ENCODE measurements at places on chromosomes 6 and 20.

- DNase-seq: no peak
Measured at GRCh38 chr6:7747433-7747832, 21.5 kb downstream of the BMP6 start.

GRCh38 chr20:38706509-38706908, 17.8 kb upstream of the SLC32A1 start:
- DNase-seq: no peak

GRCh38 chr20:58614366-58614765, 36.7 kb upstream of the STX16 start:
- DNase-seq: no peak

DNA sequence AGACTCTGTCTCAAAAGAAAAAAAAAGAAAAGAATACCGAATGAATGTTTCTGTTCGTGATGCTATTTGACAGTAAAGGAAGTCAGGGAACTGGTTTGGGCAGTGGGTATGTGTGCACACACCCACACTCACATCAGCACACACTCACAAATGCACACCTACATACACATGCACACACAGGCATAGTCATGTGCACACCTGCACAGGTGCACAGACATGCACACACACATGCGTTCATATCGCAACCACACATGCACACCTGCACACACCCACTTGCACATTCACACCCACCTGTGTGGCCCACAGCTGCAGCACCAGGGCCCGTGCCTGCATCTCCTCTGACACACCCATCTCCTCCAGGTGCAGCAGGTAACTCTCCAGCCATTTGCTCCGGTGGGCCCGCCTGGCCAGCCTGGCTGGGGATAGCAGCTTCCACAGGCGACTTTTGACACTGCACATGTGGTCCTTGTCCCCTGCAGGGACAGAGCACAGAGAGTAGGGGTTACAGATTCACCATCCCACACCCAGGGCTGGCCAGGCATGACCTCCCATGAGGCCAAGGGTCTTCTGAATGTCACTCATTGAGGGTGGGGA, 41.4 kb upstream of the KCNB1 start:
- no peak for DNase-seq

DNA sequence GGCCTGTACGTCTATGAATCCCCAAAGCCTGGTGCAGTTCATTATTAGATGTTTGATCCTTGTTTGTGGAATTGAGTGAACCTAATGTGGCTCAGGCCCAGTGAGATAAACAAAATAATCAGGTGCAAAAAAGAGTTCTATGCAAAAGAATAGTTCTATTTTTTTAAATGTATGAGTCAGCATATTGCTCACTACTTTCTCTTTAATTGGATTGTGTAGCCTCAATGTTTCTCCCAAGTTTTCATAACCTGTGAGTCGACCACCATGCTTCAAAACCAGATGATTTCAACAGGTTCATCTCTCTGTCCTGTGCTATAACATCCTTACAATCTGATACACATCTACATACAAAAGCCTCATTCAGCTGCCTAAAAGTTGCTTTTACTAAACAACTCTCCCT, 116.5 kb upstream of the HDAC2 start:
- no peak for DNase-seq

- DNase-seq: no peak
Measured at GRCh38 chr6:110557199-110557598, 80.8 kb upstream of the SLC22A16 start.

GRCh38 chr6:117564681-117565080, 37.6 kb downstream of the GOPC start:
- DNase-seq: no peak

GRCh38 chr6:168355716-168356522, 36.3 kb upstream of the DACT2 start:
- DNase-seq: no peak

- DNase-seq: no peak
Measured at GRCh38 chr6:141653590-141653989, 479.1 kb upstream of the GJE1 start.

DNA sequence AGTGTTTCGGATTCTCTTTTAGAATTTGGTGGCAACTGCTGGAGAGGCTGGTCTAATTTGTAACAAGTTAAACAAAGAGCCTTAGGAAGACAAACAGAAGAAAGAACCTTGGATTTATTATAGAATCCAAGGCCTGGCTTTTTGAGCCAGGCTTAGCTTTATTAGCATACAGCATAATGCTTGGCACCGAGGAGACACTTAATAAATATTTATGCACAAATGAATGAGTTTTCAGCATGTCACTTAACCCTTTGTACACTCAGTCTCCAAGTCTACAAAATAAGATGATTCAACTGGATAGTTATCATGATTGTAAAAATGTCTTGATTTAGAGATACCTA, 38.2 kb upstream of the AFDN start:
- DNase-seq: no peak

GRCh38 chr6:37525460-37526357, 26.0 kb upstream of the CCDC167 start:
- no peak for DNase-seq

DNA sequence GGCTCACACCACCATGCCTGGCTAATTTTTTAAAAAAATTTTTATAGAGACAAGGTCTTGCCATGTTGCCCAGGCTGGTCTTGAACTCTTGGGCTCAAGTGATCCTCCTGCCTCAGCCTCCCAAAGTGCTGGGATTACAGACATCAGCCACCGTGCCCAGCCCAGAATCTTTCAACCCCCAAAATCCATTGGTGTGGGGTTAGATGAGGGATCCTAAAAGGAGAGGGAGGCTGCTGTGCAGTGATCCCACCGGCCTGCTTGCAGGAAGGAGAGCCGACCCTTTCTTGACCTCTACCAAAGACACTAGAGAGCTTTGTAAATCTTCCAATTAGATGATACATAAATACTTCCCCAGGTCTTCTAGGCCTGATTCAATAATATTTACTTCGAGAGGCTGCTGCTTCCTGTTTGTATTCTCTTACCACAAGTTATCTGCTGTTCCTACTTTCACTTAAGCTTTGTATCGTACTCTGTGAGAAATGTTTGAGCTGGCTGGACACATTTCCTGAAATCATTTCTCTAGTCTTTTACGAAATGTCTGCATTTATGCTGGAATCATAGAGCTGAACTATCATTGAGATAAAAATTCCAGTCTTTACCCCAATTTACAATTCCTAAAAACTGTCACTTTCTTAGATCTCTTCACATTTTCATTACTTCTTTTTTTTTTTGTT, 49.3 kb upstream of the IER3 start:
- DNase-seq: no peak
